ENCODE measurements at places on chromosomes 12 and 14.

DNA sequence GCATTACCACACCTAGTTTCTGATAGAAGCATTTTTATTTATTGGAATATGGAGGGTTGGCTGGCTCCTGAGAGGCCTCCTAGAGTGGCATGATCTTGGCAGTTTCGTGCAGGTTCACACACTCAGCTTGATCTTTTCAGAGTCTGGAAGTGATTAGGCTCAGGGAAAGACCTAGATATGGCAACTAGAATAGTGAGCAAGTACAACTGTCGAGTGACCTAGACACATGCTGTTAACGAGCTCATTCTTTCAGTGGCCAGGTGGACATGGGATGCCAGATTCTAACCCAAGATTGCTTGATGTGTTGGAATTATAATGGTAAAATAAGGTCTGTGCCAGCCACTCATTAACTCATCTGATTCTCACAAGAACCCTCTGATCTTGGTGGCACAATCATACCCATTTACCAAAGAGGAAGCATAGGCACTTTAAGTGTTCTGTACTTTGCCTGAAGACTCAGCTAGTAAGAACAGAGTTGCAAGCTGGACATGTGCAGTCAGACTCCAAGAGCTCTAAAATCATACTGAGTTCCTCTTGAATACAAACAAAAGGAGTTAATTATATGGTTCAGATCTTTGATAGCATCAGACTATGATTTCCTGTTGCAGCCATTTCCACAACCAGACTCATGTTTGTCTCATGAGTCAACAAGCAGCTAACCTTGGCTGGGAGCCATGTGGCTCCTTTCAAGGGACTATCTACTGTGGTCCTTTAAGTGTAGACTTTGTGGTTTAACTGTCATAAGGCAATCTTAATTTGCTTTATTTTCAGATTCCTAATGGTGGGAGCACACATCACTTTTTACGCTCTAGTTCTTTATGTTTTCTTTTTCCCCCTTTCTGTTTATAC, 144.2 kb downstream of the PLEKHA5 start:
- peak; percentile 96 for DNase-seq

DNA sequence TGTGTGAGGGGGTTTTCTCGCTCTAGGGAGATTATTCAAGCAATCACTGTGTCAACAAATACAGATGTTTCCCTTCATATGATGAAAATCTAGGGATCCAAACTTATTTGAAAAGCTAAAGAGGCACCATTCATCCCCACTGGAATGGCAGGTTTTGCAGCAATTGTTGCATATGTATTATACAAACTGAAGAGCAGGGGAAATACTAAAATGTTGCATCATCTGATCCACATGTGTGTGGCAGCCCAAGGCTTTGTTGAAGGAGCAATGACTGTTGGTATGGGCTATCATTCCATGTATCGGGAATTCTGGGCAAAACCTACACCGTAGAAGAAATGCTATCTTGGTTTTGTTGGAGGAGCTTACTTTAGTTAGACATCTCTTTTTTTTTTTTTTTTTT, 4.1 kb upstream of the PRPF40B start:
- peak; percentile 28 for DNase-seq

GRCh38 chr12:109698820-109699219, 14.8 kb upstream of the FAM222A start:
- no peak for DNase-seq

DNA sequence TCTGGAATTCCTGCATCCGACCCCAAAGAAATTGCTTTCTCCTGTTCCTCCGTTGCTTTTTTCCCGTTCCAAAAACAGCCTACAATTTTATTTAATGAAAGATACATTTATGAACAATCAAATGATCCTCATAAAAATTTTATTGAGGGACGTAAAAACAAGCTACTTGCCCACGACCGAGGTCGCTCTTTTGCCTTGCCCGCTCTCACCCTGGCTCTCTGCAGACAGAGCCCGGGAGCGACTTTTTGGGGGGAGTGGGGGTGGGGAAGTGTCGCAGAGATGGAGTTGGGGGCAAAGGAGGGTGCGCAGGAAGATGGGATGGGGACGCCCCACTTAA, 1.1 kb upstream of the HOXC9 start:
- DNase-seq, result no peak

DNA sequence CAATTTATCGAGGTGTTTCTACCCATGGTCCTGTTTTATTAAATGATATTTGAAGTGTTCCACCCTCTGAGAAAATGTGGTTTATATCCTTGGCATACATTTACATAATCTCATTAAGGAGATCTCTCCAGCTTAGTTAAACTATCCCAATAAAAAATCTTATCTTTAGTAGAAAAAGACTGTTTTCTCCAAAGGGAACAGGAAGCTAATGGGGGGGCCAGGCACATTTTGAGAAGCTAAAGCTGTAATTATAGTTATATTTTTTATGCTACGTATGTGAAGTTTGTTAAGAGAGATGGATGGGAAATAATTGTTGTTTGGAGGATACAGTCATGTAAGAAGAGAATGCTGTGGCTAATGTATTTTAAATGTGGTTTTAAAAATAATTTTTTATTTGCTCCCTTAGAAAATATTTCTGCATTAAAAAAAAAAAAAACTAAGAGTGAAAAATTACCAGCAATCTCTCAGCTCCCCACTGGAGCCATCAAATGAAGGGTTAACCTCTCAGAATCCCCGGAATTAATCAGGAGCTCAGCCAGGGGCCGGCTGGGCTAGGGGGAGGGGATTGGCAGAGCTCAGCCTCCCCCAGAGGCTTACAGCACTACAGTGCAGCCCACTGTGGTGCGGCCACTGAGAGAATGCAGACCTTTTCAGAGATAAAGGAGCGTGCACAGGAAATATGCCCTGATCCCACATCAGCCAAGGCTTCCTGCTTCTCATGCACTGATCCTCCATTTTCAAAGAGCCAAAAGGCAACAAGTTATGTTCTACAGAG, 185.8 kb downstream of the EGLN3 start:
- DNase-seq, result no peak

GRCh38 chr14:24298892-24299254, 707 bp downstream of the DHRS1 start:
- DNase-seq, result peak; percentile 49

- DNase-seq, result no peak
These were observed 23.1 kb downstream of the FAM234B start for GRCh38 chr12:13067322-13067721.

DNA sequence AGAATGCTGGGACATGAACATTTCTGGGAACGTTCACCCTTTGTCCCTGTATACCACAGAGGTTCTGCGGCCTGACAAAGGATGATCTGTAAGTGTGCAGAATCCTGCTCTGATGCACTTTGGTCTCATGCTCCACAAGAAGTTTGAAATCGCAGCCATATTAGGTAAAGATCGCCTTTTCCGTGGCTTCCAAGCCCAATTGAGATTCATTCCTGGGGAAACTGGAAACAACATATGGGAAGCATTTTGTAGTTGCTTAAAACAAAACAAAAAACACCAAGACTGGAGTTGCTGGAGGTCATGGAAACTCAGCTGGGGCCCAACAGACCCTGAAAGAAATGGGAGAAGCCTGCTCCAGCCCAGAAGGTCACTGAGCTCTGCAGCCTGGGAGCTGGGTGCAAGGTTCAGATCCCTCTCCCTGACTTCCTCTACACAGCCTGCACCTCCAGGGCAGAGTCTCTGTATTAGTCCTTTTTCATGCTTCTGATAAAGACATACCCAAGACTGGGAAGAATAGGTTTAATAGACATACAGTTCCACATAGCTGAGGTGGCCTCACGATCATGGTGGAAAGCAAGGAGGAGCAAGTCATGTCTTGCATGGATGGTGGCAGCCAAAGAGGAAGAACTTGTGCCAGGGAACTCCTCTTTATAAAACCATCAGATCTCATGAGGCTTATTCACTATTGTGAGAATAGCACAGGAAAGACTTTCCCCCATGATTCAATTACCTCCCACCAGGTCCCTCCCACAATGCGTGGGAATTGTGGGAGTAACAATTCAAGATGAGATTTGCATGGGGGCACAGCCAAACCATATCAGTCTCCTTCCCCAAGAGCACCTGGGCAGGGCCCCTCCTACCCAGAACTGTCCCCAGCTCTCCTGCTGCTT, 60.8 kb upstream of the CHGA start:
- DNase-seq, result no peak

DNA sequence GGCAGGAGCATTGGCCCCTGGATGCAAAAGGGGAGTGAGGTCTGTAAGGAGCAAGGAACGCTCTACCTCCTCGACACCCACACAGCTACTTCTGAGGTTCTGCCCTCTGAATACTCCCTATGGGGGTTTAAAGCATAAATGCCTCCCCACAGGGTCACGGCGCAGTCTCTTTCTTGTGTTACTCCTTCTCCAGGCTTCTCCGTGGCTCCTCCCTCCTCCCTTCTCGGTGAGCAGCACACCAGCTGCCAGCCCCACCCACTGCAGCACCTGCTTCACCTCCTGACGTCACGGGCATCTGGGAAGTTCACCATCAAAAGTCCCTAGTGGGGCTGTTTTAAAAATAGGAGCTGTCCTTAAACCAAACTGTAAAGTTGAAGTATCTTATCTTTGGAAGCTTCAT, 67.3 kb downstream of the SPTB start:
- no peak for DNase-seq

DNA sequence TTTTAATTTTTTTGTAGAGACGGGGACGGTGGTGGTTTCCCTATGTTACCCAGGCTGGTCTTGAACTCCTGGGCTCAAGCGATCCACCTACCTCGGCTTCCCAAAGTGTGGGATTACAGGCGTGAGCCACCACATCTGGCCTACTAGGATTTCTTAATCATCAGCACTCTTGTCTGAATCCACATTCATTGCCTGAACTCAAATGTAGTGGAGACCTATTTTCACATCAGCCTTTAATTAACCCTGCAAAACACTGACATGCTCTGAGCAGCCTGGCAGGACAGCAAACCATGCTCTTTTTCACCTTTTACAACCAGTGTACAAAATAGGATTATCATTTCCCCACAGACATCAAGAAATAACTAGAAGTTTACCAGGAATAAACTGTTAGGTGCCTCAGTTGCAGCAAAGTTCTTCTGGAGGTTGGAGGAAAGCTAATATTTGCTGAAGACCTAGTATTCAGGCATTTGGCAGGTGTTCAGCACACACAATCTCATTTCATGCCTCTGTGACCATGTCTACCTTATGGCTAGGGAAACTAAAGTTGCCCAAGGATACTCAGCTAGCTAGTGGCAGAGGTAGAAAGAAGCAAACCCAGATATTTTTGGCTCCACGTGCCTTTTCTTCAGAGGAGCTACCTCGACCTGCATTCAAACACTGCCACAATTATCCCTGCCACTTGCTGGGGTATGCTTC, 37.7 kb downstream of the CFL2 start:
- no peak for DNase-seq

- DNase-seq, result no peak
These were observed 16.9 kb downstream of the TMEM117 start for GRCh38 chr12:43852744-43853143.

DNA sequence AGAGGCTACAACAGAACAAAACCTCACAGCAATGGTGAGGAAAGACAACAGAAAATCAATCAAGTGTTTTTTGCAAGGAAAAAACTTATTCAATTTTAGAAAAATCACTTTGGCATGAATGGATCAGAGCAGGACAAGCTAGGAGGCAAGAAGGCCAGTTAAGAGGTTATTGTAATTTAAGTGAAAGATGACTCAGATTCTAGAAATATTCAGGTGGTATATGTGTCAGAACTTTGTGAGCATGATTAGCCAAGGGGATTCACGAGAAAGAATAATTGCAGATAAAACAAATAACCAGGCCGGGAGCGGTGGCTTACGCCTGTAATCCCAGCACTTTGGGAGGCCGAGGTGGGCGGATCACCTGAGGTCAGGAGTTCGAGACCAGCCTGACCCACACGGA, 12.7 kb downstream of the GCH1 start:
- DNase-seq, result no peak

DNA sequence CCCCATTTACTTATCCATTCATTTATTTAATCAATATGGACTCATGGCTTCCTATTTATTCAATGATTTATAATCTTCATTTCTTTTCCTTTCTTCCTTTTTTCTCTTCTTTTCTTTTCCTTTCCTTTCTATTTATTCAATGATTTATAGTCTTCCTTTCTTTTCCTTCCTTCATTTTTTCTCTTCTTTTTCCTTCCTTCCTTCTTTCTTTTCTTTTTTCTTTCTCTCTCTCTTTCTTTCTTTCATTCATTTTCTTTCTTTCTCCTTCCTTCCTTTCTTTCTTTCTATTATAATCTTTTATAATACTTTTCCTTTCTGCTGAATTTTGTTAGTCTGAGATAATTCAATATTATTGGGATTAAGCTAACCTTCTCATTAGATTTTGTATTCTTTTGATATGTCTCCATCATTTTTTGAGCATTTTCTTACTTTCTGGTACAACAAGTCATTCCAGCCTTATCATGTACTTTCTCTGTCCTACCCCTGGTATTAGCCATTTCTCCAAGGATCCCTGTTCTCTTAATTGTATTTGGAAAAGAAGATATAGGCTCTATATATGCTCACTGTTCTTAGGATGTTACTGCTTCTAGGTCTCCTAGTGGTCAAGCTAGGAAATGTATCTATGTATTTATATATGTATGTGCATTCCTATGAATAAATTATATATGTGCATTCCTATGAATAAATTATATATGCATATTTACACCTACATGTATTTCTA, 12.1 kb downstream of the LACRT start:
- no peak for DNase-seq

DNA sequence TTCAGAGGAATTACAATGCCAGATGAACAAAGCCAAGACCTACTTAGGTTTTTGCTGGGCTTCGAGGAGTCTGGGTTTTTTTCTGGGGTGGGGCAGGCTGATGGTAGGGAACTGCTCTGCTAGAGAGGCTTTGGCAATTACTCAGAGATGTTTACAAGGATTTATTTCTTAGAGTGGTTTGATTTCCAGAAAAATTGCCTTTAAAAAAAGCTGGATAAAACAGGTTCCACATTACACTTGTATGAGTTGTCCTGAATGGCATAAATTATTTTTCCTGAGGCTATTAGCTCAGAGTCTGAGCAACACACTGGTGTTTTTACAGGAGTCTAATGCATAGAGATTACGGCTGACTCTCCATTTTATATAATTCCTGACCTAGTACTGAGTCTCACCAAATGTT, 118.5 kb upstream of the FRMD6 start:
- peak; percentile 57 for DNase-seq

DNA sequence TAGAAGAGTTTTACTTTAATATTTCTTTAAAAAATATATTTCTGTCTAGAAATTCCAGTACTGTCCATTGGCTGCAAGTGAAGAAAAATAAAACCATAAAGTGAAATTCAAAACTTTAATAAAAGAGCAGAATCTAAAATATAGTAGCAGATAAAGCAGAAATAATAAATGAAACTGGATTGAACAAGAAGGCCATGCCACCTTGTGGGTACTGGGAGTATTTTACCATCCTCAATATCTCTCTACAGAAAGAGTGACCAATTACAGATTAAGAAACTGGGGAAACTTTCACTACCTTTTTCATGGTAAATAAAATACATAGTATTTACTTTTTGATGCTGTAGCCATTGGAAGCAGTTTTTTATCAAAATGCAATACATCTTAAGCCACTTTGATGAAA, 220.5 kb downstream of the BCAT1 start:
- peak; percentile 62 for DNase-seq

DNA sequence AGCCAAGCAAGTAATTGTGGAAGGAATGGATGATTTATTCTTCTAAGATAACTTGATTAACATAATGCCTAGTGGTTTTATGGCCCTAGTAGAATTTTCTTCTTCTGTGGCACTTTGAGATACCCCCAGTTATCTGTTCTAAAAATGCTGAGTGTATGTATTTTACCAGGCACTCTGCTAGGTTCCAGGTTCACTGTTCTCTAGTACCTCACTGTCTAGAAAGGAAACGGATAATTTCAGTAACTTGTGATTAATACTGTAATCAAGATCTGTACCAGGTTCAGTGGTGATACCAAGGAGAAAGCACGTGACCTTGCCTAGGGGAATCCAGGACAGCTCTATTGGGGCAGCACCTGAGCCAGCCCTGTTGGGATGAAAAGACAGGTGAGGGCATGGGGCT, 8.0 kb downstream of the ANO6 start:
- DNase-seq, result no peak

Data from adipocyte (in vitro differentiated cells).